GOT3 (cell line): ENCODE measurements at places on chromosomes 6 and 20.

GRCh38 chr6:143098054-143098671 lies 37.5 kb downstream of the AIG1 start:
- no peak for DNase-seq

- DNase-seq: no peak
Measured at GRCh38 chr6:25297039-25297441, 17.9 kb downstream of the CARMIL1 start.

- DNase-seq: no peak
Measured at GRCh38 chr20:14780508-14780907, 443.1 kb upstream of the FLRT3 start.

DNA sequence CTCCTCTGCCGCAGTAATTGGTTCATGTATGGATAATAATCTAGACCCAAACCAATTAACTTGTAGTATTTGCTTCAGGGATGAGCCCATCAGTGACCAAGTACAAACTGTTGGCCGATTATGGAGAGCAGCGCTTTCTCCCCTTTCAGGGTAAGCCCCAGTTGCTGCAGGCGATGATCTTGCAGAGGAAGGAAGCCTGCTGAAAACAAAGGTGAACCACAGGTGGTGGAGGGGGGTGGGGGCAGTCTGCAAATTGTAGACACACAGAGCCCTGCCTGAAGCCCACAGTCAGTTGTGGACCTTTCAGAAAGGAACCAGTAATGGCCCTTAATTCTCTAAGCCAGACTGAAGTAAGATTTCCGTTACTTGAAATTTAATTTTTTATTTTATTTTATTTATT lies 167.9 kb upstream of the JARID2 start:
- no peak for DNase-seq

- no peak for DNase-seq
Measured at GRCh38 chr20:9485614-9486340, 28.6 kb upstream of the LAMP5 start.

- no peak for DNase-seq
Measured at GRCh38 chr20:62056975-62057374, 8.7 kb downstream of the TAF4 start.
